NB4 (cell line): ENCODE measurements at places on chromosomes 1 and 21.

GRCh38 chr1:85359874-85360721 is 83.7 kb upstream of the BCL10 start:
- no peak for DNase-seq

DNA sequence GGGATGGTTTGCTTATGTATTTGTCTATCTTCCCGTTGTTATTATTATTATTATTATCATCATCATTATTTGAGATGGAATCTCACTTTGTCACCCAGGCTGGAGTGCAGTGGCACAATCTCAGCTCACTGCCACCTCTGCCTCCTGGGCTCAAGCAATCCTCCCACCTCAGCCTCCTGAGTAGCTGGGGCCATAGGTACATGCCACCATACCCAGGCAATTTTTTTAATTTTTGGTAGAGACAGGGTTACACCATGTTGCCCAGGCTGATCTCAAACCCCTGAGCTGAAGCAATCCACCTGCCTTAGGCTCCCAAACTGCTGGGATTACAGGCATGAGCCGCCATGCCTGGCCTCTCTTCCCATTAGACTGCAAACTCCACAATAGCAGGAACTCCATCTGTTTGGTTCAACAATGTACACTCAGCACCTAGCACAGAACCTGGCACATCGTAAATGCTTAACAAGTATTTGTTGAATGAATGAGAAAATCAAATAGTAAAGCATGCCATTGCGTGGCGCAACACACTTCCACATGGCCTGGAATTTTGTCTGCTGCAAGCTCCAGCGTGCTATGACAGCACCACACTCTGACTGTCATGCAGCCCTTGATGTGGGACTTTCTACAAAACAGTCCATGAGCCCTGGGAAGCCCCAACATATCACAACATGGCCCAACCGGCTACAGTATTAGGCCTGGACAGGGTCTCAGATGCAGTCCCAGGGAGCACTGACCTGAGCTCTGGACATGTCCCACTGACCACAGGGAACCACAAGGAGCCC is 3.8 kb upstream of the TINAGL1 start:
- no peak for DNase-seq

GRCh38 chr1:164895026-164895912 is 336.3 kb downstream of the PBX1 start:
- no peak for DNase-seq

DNA sequence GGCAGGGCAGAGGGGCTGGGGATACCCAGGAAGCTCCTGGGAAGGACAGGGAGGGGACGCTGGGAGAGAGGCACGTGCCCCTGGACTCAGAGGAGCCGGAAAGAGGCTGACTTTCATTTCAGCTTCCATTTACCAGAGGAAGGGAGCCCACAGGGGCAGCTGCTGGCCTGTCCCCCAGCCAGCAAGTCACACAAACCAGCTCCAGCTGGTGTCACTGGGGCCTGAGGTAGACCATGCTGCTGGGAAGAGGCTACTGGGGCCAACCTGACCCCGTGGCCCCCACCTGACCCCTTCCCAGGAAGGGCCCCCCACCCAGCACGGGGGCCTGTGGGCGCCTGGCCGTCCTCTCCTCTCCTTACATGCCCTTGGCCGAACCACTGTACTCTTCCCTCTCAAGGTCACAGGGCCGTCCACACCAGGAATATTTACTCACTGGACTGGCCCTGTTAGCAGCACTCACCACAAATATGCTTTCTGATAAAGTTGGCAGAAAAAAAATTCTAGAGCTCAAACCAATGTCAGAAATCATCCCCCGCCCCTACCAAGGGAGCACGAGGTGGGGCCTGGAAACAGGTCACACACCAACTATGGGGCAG is 110.5 kb downstream of the CASZ1 start:
- DNase-seq = no peak

- DNase-seq = no peak
These were observed 2.4 kb downstream of the CFH start for GRCh38 chr1:196654271-196654670.

DNA sequence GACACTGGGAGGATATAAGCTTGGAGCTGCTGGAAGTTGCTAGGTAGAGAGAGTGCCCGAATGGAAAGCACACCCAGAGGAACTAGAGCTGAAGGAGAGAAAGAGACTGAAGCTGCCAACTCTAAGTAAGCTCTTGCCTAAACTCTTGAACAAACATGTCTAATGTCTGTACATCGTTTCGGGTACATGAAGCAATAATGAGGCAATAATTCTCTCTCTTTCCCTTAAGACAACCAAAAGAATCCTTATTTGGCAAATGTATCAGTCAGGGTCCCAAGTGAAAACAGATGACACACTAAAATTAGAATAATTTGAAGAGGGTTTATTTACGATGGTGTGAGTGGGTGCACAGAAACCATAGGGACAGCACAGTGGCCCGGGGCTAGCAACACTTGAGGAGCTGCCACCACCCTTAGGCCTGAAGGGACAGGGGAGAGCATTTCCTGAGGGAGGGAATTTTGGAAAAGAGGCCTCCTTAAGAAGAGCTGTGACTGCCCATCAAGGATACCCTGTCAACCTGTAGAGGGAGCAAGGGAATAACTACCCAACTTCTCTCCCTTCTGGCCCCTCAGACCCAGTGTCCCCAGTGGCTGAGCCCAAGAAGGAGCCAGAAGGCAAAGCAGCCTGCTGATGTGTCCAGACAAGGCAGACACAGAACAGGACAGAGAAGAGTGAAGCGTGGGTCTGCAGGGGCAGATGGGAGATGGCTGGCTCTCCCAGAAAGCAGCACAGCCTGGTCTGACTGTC is 36.1 kb upstream of the KHDRBS1 start:
- peak; percentile 44 for DNase-seq

DNA sequence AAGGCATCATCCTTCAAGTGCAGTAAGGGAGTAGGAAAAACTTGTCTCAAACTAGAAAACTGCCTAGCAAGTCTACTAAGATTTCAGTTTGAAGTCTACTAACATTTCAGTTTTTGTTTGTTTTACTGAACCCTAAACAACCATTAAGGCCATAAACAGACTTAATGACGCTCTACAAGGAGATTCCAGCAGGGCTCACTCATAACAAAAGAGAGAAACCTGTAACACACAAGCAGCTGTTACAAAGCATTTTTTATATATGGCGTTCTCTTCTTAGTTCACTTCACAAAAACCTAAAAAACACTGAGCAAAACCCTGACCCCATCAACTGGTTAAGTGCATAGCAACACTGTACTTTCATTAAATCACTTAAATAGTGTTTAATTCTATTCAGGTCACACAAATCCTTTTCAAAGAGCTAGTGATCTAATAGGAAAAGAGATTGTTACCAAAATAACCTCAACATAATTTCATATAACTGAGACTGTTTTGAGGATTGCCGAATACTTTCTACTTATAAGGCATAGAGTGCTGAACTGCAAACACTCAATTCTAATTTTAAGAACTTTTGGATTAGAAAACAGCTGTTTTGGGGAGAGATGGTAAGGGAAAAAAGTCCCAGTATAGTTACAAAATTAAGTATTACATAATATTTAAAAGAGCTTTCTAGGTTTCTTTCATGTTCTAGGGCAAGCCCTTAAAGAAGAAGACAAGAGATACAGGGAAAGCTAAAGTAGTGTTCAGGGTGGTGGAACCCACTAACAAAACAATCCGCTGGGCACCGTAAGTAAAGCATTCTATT is 1.4 kb downstream of the B3GALNT2 start:
- peak; percentile 20 for DNase-seq

GRCh38 chr1:88399690-88400089 is 284.4 kb upstream of the PKN2 start:
- DNase-seq = no peak
